ENCODE measurements at places on chromosomes 6 and 20.

DNA sequence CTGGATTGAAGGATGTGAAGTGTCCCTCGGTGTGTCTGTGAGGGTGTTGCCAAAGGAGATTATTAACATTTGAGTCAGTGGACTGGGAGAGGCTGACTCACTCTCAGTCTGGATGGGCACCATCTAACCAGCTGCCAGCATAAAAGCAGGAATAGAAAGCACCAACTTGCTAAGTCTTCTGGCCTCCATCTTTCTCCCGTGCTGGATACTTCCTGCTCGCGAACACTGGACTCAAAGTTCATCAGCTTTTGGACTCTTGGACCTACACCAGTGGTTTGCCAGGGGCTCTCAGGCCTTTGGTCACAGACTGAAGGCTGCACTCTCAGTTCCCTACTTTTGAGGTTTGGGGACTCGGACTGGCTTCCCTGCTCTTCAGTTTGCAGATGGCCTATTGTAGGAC is 220.3 kb upstream of the LRFN2 start:
- peak; percentile 41 for DNase-seq

GRCh38 chr6:36025260-36025931 is 955 bp upstream of the SLC26A8 start:
- DNase-seq: peak; percentile 42

- no peak for DNase-seq
Observed at GRCh38 chr6:52403627-52404026, 16.5 kb upstream of the EFHC1 start.

DNA sequence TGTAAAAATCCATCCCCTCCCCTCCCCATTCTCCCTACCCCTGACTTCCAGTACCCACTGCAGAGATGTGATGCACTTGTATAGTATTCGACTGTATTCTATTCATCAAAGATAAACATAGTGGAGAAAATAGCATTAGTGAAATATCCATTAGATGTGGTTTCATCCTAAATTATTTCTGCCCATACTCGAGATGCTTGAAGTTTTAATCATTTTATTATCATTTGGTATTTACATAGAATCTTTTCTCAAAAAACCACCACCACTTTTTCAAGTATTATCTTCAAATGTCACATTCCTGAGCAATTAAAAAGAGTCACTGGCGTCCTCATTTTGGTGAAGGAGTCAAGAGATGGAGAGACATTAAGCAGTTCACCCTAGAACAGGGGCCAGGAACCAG is 181.9 kb downstream of the HAO1 start:
- peak; percentile 59 for DNase-seq

DNA sequence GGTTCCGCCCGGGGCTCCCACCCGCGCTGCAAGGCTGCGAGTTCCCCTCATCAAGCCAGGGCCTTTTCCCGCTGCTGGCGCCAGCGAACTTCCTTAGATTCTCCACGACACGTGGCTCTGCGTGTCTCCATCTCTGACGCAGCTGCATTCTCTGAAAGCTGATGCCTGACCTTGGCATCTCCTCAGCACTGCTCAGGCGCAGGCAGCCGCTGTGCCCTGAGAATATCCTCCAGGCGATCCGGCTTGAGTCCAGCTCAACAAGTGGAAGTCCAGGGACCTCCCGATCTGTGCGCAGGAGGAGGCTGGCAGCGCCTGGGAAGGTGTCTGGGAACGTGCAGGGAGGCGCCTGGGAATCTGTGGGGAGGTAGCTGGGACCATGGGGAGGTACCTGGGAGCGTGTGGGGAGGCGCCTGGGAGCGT is 171.2 kb upstream of the THBS2 start:
- peak; percentile 50 for DNase-seq
